Left renal pelvis (tissue), 4 donors: ENCODE measurements at places on chromosomes 7 and 10. TPM values are rescaled to one million over a fixed set of nuclear protein-coding genes. Genes with fewer than 3 reads are reported as not detected.

PRLHR gene
- polyA plus RNA-seq = not detected

METTL27 gene
- 5.6 TPM for polyA plus RNA-seq

PCLO gene
- polyA plus RNA-seq = 8.6 TPM

SPDYE9 gene
- polyA plus RNA-seq = 0.95 TPM

C10orf62 gene
- not detected for polyA plus RNA-seq

PRSS2 gene
- not detected for polyA plus RNA-seq

TCAF2 gene
- polyA plus RNA-seq = 1.0 TPM

AKR1C1 gene
- 18.5 TPM for polyA plus RNA-seq

BRAT1 gene
- 26.6 TPM for polyA plus RNA-seq

CPA5 gene
- polyA plus RNA-seq = 0.09 TPM

AKR1C4 gene
- not detected for polyA plus RNA-seq

IL6 gene
- 4.9 TPM for polyA plus RNA-seq

SEM1 gene
- polyA plus RNA-seq = 189 TPM

PVRIG gene
- 5.1 TPM for polyA plus RNA-seq

TEX36 gene
- not detected for polyA plus RNA-seq

LRRC17 gene
- polyA plus RNA-seq = 82.0 TPM

BLOC1S2 gene
- polyA plus RNA-seq = 49.8 TPM

CASP2 gene
- polyA plus RNA-seq = 60.1 TPM

NPFFR1 gene
- polyA plus RNA-seq = 0.12 TPM

FAM3C gene
- polyA plus RNA-seq = 130 TPM

GARIN1A gene
- polyA plus RNA-seq = 1.7 TPM

ADCY1 gene
- polyA plus RNA-seq = 3.3 TPM

PON3 gene
- 2.4 TPM for polyA plus RNA-seq

OR6V1 gene
- not detected for polyA plus RNA-seq

PLEKHS1 gene
- 0.05 TPM for polyA plus RNA-seq

DRGX gene
- polyA plus RNA-seq = not detected

GPR26 gene
- polyA plus RNA-seq = not detected

STRA8 gene
- not detected for polyA plus RNA-seq

WEE2 gene
- polyA plus RNA-seq = 0.19 TPM

SRGN gene
- polyA plus RNA-seq = 26.2 TPM

CABCOCO1 gene
- 0.59 TPM for polyA plus RNA-seq

RASA4B gene
- 7.3 TPM for polyA plus RNA-seq

VIPR2 gene
- polyA plus RNA-seq = 2.7 TPM

MYH16 gene
- polyA plus RNA-seq = 0.50 TPM

SFTPA1 gene
- not detected for polyA plus RNA-seq

SPDYE11 gene
- 0.32 TPM for polyA plus RNA-seq

CALML5 gene
- not detected for polyA plus RNA-seq

PRRT4 gene
- 1.4 TPM for polyA plus RNA-seq

NOS3 gene
- 6.2 TPM for polyA plus RNA-seq

TMEM130 gene
- 64.2 TPM for polyA plus RNA-seq

TRIL gene
- 70.6 TPM for polyA plus RNA-seq

CYP3A5 gene
- polyA plus RNA-seq = 1.6 TPM

UCN3 gene
- 0.40 TPM for polyA plus RNA-seq

PGAM1 gene
- polyA plus RNA-seq = 174 TPM

VAX1 gene
- polyA plus RNA-seq = not detected

OR2A1 gene
- 1.0 TPM for polyA plus RNA-seq

LIPF gene
- polyA plus RNA-seq = 0.41 TPM

DYDC1 gene
- 0.54 TPM for polyA plus RNA-seq
